ENCODE measurements at places on chromosomes 3 and 15. TPM values are rescaled to one million over a fixed set of nuclear protein-coding genes. Genes with fewer than 3 reads are reported as not detected.

Gene A4GNT
- not detected for total RNA-seq

Gene CFAP92
- total RNA-seq: 1.3 TPM

Gene RARB
- total RNA-seq: 1.1 TPM

Gene LDHAL6B
- total RNA-seq: not detected

Gene GOLGA6L4
- 6.8 TPM for total RNA-seq

Gene SLC6A20
- 0.22 TPM for total RNA-seq

Gene ARHGAP31
- total RNA-seq: 20.3 TPM

Gene OR5H14
- total RNA-seq: not detected

Gene CD86
- total RNA-seq: 11.2 TPM

Gene TUSC7
- not detected for total RNA-seq

Gene AAGAB
- 17.3 TPM for total RNA-seq

Gene SMAD6
- 68.8 TPM for total RNA-seq

Gene DCBLD2
- total RNA-seq: 29.2 TPM

Gene SOX14
- total RNA-seq: not detected

Gene EID1
- total RNA-seq: 162 TPM

Gene FSIP1
- 0.44 TPM for total RNA-seq

Gene MYL3
- 9.8 TPM for total RNA-seq

Gene BSN
- 0.16 TPM for total RNA-seq

Gene COL8A1
- 10.7 TPM for total RNA-seq

Gene SH2D7
- total RNA-seq: not detected

Gene KCNAB1
- 17.1 TPM for total RNA-seq

Gene SPESP1
- 5.9 TPM for total RNA-seq

Gene HRG
- not detected for total RNA-seq

Gene IL16
- total RNA-seq: 40.8 TPM

Gene GOLGA8Q
- total RNA-seq: 5.1 TPM

Gene IL17RC
- 90.3 TPM for total RNA-seq

Gene SERPINI2
- total RNA-seq: not detected

Gene BCHE
- 3.1 TPM for total RNA-seq

Gene CCR3
- not detected for total RNA-seq

Gene AADAC
- not detected for total RNA-seq

Gene TICRR
- 0.51 TPM for total RNA-seq

Gene CFAP20DC
- 1.3 TPM for total RNA-seq

Gene NME9
- total RNA-seq: not detected

Gene TF
- 154 TPM for total RNA-seq

Gene PCYT1A
- total RNA-seq: 121 TPM

Gene SGO1
- total RNA-seq: not detected

Gene OR5K2
- total RNA-seq: not detected

Gene ANKUB1
- total RNA-seq: not detected

Gene ARL14
- total RNA-seq: not detected

Gene MRPS22
- total RNA-seq: 49.3 TPM

Gene EOGT
- 35.5 TPM for total RNA-seq

Gene IL20RB
- total RNA-seq: 1.9 TPM

Gene GUCA1C
- not detected for total RNA-seq

Gene CEP70
- total RNA-seq: 17.2 TPM
